ENCODE measurements at places on chromosomes 3 and 15.

DNA sequence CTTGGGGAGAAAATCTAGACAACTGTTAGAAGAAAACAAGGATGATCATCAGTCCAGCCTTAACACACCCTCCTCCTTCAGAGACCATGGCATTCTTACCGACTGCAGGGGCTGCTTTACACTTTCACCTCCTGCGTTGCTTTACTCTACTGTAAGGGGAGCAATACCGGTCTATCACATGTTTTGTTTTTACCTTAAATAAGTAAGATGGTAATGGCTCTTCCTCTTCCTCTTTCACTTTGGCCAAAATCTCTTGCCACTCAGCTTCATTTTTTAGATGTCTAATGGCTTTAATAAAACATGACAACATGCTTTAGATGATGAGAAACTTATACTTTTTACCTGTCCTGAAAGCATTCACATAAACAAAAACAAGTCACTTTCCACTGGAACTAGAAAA lies 33.4 kb upstream of the STIMATE start:
- no peak for DNase-seq

- no peak for DNase-seq
These were observed 339.9 kb upstream of the KCNH8 start for GRCh38 chr3:18808429-18808828.

- no peak for DNase-seq
These were observed 160.1 kb downstream of the MFSD1 start for GRCh38 chr3:158961911-158962310.

DNA sequence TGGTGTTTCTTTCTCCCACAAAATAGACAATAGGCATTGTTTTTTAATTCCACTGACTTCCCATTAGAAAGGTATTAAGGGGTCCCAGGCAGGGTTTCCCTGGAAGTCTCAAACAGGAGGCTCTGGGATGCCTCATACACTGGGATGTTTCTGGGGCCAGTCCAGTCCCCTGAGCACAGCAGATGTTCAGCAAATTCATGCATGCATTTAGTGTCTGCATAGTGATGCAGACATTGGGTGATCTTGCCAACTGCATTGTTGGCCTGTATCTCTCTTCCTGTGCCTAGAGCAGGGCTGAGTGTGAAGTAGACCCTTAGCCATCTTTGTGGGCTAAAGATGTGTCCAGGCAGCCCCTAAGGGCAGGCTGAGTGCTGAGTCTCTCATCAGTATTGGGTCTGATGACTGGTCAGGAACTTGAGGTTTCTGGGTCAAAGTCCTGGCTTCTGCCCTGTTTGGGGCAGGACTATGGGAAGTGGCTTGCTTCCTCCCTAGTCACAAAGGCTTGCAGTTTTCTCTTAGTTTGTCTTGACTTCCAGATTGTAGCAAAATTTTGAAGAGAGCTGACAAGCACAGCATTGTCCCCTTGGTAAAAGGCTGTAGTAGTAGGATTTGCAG lies 56.5 kb downstream of the BSN start:
- DNase-seq, result no peak

- DNase-seq, result no peak
These were observed 85.1 kb upstream of the OCA2 start for GRCh38 chr15:28184166-28184565.

- DNase-seq, result no peak
These were observed 44.8 kb downstream of the SLC25A26 start for GRCh38 chr3:66265649-66266048.

Data from COR-L47 (cell line).